ENCODE measurements at places on chromosomes 11 and 22. TPM values are rescaled to one million over a fixed set of nuclear protein-coding genes. Genes with fewer than 3 reads are reported as not detected.

DNA sequence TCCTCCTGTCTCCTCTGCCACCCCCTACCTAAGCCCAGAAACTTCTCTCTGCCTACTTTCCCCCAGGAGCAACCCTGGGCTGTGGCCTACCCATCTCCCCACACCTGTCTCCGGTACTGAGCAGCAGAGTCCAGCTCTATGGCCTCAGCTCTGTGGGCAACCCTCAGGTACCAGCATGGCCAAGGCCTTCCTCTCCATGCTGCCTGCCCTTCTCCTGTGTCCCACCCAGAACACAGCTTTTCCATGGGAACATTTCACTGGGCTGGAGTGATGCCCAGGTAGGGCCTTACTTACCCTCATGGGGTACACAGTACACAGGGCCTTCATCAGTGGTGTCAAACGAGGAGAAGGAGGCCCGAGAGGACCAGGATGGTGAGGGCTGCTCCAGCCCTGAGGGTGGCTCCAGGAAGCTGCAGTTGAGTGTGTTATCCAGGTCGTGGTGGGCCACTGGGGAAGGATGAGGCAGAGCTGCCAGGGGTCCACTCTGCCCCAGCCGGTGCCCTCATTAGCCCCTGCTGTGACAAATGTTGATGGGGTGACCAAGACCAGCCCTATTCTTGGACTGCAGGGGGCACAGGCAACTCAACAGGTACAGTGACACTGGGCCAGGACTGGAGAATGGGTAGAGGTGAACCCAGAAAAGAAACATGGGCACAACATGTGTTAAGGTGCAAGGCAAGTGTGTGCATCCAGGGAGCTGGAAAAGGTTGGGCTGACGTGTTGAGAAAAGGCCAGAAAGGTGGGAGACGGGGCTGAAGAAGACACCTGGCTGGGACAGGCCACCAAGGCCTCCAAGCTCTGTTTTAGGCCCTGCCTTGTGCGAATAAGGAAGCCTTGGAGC is 10.3 kb downstream of the SCARF2 start:
- no peak for DNase-seq

GRCh38 chr22:27755521-27756211 is 45.9 kb downstream of the MN1 start:
- DNase-seq, result no peak

DNA sequence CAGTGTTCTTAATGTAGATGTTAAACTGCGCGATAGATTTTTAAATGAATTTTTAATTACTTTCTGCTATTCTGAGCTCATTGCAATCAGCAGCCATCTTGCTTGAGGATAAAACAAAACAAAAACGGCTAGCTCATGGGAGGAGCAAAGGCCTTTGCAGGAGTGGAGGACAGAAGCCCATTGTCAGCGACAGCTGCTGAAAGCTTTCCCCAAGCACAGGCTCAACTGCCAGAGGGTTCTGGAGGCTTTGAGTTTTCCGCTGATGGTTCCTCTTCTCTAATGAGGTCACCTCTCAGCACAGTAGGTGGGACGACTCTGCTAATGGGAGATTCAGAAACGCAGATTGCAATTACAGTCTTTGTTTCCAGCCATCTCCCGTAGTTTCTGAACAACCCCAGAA is 167.1 kb upstream of the TTC12 start:
- no peak for DNase-seq

Gene CCDC88B
- 3.1 TPM for total RNA-seq

Gene OR2AG2
- under 0.01 TPM for total RNA-seq

- DNase-seq, result no peak
Measured at GRCh38 chr11:45155627-45156180, 9.3 kb downstream of the PRDM11 start.

DNA sequence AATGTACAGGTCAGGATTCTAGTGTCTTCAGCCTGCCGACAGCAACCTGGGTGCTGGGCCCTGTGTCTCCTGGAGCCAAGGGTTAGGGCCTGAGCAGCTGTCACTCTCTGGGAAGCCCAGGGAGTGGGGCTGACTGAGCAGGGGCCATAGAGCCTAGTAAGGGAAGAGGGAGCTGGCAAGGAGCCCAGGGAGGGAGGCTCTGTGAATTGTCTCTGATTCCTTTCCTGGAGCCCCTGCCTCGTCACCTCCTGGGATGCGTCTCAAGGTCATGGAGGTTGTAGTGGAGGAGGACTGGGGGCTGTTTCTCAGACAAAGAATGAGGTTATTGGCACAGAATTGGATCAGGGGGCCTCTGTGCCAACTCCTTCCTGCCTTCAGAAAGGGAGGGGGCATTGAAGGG is 11.8 kb downstream of the SOX10 start:
- no peak for DNase-seq

Gene CNGA4
- 0.17 TPM for total RNA-seq

- DNase-seq, result no peak
Measured at GRCh38 chr11:64060263-64060860, 24.6 kb downstream of the FLRT1 start.

Gene TM7SF2
- total RNA-seq, result 30.0 TPM

DNA sequence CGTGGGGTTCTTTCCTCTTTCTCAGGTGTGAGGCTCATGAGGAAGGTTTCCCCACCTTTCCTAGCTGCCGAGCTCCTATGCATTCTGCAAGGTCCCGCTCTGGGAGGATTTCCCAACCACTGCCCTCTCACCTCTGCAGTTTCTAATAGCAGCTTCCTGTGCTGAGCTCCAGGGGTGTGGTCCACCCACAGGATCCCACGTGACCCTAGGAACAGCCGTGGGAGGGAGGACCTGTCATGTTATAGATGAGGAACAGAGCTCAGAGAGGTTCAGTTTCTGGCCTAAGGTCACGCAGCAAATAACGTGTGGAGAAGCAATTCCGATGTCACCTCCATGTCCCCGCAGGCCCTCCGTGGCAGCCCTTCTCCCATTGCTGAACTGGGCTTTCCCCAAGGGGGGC is 38.5 kb downstream of the FLRT1 start:
- DNase-seq, result peak; percentile 29

GRCh38 chr11:31479066-31479465 is 30.4 kb downstream of the IMMP1L start:
- DNase-seq, result no peak

Gene FAM83F
- total RNA-seq, result not detected

DNA sequence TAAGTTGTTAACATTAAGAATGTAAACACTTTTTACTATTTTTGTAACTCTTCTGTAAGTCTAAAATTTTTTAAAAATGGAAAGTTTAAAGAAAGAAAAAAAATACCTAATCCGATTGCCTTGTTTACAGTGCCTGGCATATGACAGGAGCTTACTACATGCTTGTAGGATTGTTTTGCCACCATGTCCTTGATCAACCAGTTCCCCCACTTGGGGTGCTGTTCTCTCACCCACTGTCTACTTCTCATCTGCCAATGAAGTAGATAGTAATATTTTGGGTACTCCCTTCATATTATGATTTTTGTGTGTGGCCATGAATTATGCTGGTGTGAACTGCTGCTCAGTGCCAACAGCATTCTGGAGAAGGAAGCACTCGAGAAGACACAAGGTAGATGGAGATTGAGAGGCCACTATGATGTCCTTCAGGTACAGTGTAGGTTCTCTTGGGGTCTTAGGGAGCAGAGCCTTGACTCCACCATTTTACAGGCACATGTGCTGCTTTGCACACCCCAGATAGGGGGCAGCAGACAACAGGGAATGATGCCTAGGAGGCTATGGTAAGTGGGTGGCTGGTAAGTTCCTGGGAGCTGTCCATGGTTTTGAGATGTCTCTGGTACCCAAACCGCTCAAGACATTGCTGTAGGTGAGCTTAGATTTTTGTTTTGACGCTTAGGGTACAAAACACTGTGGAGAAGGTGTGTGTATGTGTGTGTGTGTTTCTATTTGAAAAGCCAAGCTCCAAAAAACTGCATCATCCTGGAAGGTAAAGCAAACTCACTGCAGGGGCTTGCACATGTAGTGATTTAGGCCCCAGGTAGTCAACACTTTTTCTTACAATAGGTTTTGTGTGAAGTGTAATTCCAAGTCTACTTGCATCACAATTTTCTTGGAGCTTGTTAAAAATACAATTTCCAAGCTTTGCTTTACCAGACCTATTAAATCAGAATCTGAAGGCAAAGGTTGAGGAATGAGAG is 494.5 kb upstream of the LARGE1 start:
- no peak for DNase-seq

- DNase-seq, result no peak
Measured at GRCh38 chr22:24181996-24182899, 961 bp downstream of the SUSD2 start.

DNA sequence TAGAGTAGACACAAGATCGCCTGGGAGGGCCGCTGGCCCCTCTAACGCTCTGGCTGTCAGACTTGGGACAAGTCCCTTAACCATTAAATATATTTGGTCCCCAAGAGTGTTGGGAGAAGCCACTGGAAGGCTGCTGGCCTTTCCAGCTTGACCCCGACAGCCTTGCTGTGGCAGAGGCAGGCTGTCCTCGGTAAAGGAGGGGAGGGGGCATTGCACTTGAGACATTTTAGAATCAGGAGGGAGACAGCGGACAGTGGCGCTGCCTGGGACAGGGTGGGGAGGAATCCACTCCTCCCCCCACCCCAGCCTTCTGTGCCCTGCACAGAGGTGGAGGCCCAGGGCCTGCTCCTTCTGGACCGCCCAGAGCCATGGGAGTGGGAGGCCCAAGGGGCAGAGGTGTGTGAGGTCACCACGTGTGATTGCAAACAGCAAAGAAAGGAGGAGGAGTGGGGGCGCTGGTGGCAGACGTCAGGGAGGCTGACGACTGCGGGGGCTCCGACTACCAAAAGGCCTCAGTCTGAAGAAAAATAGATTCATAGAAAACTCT is 28.9 kb downstream of the APOL1 start:
- no peak for DNase-seq

Gene TSKU
- 5.0 TPM for total RNA-seq

- DNase-seq, result no peak
Measured at GRCh38 chr11:119880143-119880542, 151.1 kb upstream of the NECTIN1 start.

DNA sequence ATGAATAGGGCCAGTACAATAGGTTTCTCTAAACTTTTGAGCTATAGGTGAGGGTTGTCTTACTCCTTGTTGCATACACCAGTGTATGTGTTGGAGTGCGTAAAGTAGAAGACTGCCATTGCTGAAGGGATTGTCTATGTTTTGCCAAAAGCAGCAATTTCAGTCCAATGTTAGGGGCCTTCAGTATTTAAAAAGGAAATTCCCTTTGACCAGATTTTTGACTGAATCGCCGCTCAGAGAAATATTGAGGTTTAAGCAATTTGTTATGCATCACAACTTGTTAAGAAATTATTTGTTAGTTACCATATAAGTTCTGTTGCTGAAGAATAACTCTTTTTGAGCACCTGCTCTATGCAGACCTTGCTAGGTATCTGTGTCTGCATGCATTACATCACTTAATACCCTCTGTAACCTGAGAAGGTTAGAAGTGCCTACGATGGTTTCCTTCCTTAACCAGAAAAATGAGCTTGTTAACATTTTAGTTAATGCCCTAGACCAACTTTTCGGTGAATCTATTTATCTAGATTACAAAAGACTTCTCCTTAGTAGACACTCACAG is 33.9 kb downstream of the MMP20 start:
- no peak for DNase-seq

Gene RRP8
- total RNA-seq, result 9.2 TPM

Gene SLCO2B1
- under 0.01 TPM for total RNA-seq

DNA sequence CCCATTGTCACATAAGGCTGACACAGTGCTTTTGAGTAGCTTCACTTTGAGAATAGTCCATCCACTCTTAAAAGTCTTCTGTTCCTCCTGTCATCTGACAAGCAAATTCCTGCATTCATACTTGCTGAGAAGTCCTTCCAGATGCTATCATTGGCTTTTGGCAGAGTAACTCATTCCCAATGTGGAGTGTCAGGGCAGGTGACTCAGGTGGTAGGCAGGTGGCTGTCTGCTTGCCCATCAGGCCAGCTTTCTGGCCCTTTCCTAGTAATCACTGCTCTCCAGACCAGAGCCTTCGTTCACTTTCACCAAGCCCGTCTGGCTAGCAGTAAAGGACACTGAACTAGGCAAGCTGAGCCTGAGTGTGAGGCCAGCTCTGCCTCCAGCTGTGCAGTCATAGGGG is 162.5 kb upstream of the CCDC90B start:
- DNase-seq, result no peak

GRCh38 chr11:64084146-64084950 is 48.6 kb downstream of the FLRT1 start:
- no peak for DNase-seq

Gene SEC14L6
- 0.66 TPM for total RNA-seq

- DNase-seq, result peak; percentile 12
Measured at GRCh38 chr11:3994030-3994640, 100.5 kb upstream of the RRM1 start.

GRCh38 chr11:92626624-92627023 is 342.8 kb upstream of the MTNR1B start:
- no peak for DNase-seq

- no peak for DNase-seq
Measured at GRCh38 chr11:34501949-34502348, 11.6 kb downstream of the ELF5 start.

- DNase-seq, result no peak
Measured at GRCh38 chr11:63564784-63565350, 1.7 kb upstream of the PLAAT2 start.

Gene FAM118B
- total RNA-seq, result 21.0 TPM

Gene P2RY6
- 0.26 TPM for total RNA-seq

Gene TMEM191C
- total RNA-seq, result 2.6 TPM

DNA sequence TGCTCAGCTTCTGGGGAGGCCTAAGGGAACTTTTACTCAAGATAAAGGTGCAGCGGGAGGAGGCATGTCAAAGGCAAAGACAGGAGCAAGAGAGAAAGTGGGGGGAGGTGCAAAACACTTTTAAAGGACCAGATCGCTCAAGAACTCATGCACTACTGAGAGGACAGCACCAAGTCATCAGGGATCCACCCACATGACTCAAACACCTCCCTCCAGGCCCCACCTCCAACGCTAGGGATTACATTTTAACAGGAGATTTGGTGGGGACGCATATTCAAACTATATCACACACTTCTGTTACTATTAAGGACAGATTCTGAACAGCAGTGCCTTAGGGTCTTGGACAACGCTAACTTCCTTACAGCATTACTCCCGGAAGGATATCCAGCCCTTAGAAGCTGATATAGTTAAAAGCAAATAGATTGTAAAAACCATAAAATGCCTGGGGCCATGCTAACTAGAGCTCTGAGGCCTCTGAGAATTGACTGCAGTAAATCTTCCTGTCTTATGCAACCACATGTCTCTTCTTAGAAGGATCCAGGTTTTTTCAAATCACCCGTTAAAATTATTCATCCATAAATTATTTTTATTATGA is 16.7 kb upstream of the ZC3H12C start:
- no peak for DNase-seq

DNA sequence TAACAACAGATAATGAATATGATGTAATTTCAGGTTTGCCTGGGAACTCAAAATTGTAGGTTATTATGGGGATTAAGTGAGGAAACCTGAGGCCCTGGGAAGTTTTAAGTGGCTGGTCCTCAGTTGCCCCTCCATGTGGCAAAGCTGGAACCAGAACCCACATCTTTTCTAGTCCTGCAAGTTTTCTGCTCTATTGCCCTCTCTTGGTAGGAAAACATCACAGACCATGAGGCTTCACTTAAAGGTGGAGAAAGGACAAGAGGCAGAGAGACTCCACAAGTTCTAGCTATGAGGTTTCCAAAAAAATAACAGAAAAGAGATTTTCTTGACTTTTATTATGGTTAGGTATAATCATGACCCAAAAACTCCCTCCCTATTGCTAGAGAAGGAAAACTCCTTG is 115.5 kb upstream of the DDI1 start:
- DNase-seq, result no peak

Data from fibroblast of lung (primary cell).